ENCODE measurements at places on chromosomes 16 and 17.

- DNase-seq: no peak
Measured at GRCh38 chr17:14329900-14330491, 29.1 kb downstream of the HS3ST3B1 start.

- no peak for DNase-seq
Measured at GRCh38 chr17:49817993-49818392, 29.5 kb downstream of the KAT7 start.

GRCh38 chr17:67491009-67491680 lies 114.1 kb downstream of the PITPNC1 start:
- peak; percentile 96 for DNase-seq

DNA sequence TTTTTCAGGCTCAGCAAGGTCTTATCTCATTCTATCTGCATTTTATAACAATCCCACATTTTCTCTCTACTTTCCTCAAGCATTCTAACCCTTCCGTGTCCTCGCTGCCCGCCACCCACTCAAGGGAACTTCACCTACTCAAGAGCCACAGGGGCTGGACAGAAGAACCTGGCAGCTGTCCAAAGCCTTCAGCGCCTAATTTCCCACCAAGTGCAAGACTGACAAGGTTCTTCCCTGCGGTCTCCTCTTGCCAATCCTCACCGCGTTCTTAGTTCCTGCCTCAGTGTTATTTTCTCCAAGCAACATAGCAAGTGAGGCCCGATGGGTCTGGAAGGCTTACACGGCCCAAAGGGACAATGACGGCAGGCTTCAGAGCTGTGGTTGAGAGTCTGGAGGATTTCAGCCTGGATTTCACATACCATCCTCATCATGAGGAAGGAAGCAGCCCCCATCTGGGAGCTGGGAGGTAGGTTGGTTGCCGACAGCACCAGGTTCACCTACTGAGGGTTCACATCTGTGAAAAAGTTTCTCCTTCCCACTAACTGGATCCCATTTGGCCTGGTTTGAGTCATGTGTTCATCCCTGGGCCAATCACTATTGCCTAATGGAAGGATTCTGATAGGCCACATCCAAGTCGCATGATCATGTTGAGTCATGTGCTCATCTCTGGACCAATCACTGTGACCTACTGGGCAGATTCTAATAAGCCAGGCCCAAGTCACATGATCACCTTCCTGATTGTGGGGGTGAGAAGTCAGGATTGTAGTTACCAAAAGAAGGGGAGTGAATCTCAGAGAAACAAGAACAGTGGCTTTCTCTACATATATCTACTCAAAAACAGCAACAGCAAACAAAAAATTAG lies 108.2 kb downstream of the N4BP1 start:
- no peak for DNase-seq

GRCh38 chr17:72714357-72714966 lies 378.0 kb downstream of the SLC39A11 start:
- DNase-seq: no peak

GRCh38 chr17:15513058-15513791 lies 45.8 kb upstream of the CDRT4 start:
- DNase-seq: no peak

- no peak for DNase-seq
Measured at GRCh38 chr17:81332914-81333528, 37.9 kb upstream of the SLC38A10 start.

Measured in smooth muscle cell of the brain vasculature (primary cell).